ENCODE measurements at places on chromosomes 1 and 21.

DNA sequence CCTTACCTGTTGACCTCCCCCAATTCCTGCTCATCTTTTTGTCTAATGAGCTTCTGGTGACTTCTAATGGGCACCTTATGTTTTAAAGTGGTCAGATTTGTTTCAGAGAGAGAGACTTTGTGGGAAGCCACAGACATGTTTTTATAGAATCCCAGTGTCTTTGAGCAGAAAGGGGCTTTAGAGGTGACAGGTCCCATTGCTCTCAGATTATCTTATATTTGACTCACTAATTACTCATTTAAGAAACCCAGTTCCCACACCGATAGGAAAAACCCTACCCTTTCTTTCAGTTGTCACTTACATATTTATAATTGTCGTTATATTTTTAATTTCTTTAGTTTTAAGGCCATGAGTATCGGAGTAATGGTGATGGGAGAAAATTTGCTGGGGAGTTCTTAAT is 215.5 kb downstream of the CAMTA1 start:
- no peak for DNase-seq

DNA sequence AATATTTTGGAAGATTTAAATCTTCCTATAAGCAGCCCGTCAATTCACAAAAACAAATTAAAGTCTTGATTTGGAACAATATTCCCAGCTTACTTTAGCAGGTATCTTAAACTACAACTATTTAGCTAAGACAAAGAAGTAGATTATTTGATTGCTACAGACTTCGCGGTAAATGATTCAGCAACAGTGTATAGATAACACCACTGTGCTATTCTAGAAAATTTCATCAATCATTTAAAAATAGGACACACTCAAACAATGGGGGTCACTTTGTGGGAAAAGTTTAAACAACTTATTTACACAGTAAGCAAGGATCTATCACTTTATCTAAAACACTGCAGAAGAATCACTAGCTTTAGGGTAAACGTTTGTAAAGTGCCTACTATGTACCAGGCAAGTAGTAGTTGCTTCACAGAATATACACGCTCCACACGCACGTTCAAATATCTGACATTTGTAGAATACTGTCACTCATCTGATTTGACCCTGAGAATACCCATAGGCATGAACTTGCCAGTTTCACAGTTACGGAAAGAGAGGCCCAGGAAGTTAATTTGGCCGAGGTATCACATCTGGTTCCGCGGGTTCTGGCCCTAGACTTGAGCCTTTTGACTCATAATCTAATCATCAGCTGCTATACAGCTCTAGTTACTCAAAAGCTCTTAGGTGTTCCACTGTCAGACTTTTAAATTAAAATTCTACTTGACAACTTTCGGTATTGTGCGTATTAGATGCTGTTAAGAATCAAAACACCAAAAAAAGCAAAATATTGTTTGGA is 876 bp downstream of the DENND2C start:
- no peak for DNase-seq

DNA sequence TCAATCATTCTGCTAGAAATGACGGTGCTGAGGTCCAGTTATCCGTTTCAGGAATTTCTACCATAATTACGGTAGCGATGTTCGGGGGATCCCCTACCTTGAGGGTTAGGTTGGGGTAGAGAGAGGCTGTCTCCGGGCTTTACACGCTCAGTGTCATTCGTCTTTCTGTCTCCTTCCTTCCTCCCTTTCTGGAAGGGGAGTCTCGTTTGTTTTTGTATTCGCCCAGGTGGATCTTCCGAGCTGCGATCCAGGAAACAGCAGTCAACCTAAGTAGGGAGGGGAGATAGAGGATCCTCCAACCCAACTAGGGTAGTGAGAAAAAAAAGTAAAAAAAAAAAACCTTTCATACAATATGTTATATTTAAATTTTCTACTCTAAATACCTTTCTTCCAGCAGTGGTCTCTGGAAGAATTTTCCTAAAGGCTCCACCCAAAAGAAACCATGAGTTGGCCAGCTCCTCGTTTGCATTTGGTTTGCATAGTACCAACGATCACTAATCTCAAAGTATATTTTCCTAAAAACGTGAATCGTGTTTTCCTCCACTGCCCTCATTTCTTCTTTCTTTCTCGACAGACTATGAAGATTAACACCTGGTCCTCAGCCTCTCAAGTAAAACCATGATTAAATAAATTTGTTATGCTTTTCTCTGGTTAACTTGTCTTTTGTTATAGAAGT is 611 bp upstream of the PIK3C2B start:
- no peak for DNase-seq

- no peak for DNase-seq
These were observed 329.3 kb downstream of the DSCAM start for GRCh38 chr21:40517646-40518045.

DNA sequence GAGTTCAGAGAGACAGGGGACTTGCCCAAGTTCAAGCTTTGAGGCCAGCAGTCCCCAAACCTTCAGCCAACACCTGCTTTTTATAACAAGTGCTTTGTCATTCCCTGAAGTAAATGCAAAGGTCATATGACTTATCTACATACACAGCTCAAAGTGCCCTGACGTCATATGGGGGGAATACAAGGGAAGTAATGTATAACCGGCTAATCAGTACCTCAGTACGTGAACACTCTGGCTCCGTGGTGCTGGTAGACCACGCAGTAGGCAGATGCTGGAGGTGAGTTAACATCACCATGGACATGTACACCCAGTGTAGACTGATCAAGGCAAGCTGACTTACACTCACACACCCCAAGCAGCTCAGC is 60.0 kb downstream of the BACE2 start:
- no peak for DNase-seq

DNA sequence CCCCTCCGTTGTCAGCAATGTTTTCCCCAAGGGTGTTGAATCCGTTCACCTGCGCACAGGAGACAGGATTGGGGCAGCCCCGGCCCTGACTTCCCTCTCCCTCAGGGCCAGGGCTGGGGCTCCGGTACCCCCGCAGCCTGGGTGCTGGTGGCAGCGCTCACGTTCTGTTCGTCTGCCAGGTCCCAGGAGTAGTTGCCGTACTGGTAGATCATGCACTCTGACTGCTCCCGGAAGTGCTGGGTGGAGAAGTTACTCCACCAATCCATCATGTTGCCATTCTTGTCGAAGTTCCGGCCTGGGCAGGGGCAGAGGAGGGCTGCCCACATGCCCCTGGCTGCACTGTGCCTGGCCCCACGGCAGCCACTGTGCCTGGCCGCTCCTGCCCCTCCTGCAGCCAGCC is 6.1 kb downstream of the PRXL2B start:
- peak; percentile 31 for DNase-seq

DNA sequence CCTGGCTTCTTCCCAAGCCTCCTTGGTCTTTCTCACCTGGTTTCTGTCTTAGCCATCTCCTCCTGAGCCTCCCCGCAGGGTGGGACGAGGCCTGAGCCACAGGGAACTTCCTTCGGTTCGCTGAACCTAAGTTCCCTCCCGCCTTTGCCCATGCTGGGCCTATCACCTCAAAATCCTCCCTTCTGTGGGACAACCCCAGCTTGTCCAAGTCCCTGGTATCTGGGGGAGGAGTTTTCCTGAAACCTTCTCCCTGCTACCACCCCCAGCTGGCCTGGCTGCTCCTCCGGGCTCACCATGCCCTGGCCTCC is 27.7 kb upstream of the VPS13D start:
- DNase-seq = no peak

DNA sequence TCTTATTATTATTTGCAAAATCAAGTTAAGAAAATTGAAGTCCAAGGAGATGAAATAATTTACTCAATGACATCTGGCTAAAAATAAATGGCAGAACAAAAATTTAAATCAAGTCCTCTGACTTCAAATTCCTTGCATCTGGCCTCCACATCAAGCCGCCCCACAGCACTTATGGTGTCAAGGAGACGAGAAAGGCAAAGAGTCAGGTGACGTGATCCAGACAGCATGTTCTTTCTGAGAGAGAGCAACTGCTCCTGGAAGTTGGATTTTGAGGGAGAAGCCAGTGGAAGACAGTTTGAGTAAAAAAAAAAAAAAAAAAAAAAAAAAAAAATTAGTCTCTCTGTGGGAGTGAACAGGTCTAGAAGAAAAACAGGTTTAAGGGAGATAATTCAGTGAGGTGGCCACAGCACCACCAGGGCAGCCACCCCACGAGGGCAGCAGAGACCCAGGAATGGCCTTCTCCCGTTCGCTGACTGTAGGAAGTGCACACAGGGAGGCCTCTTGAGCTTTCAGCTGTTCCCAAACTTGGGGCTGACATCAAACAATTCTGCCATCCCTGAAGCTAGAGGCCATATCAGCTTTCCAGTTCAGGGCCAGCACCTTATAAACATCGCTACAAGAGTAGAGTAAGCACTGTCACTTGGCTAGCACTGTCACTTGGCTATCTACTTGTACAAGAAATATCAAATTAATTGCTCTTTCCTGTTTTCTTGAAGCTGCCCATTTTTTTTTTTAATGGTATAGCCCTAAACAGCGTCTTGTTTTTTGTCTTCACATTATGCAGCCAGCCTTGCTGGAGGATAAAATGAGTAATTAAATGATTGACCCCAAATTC is 7.8 kb downstream of the C1orf162 start:
- DNase-seq = peak; percentile 76

DNA sequence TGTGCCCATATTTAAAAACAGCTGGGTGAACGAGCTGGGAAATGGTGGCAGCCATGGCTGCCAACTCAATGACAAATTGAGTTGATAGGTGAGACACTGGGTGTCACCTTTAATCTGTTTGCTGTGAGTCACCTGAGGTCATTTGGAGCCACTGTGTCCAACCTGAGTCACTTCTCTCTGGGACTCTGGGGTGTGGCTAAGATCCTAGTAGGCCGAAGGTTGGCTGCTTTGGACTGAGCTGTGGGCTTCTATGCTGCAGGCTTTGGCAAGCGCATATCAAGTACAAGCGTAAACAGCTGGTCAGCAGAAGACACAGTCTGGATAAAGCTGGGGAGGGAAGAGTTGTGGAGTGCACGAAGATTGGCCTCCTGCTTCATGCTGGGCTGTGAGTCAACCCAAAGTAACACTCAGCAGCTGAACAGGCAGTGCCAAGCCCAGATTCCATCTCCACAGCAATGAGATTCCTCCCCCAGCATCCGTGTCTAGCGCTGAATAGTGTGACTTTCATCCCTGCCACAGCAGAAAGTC is 24.0 kb downstream of the TEX35 start:
- DNase-seq = no peak

Data from CD4-positive, alpha-beta T cell treated with Interleukin-6 for 4 hours (primary cell).